ENCODE measurements at places on chromosomes 13 and 19.

- peak; percentile 71 for DNase-seq
Observed at GRCh38 chr19:4815426-4816201, 15.9 kb downstream of the TICAM1 start.

DNA sequence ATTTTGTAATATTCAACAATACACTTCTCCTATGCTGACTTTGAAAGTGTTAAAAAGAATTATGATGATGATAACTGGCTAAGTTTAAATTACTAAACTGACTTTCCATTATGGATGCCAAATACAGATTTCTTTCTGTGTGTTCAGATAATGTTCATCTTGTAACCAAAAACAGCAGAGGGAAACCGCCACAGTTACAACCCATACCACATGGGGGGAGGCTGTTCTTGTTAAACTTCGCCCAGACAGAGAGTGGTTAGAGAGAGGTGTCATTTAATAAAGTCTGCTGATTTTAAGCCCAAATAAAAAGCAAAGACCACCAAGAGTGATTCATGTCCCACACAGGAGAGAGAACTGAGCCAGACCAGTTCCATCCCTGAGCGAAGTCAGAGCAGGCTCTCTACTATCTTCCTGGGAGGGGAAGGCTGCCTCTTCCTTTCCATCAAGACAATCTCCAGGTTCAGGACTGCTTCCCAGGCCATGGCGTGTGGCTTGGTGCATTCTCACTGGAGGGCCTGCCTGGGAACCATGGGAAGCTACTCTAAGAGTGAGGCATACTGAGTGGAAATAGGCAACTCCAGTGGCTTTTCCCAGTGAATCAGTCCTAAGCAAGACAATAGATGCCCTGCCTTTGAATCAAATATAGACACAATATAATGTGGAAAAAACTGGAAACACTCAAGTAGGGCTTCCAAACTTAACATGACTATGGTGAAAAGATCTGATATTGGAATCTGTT, 18.2 kb downstream of the EFNB2 start:
- DNase-seq = no peak

DNA sequence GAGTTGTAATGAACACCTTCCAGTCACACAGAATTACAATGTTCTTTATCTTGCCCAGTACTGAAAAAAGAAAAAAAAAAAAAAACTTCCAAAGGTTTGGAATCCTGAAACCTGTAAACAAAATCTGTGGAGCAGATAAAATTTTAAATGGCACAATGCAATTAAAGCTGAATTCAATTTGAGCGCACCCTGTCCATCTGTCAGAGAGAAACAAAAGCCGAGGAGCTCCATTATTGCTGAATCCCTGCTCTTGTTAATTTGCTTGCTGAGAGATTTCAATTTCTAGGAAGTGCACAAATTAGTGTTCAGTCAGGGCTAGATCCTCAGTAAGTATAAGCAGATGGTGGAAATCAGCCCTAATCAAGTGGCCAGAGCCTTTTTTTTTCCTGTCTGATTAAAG, 65.2 kb downstream of the DACH1 start:
- no peak for DNase-seq

DNA sequence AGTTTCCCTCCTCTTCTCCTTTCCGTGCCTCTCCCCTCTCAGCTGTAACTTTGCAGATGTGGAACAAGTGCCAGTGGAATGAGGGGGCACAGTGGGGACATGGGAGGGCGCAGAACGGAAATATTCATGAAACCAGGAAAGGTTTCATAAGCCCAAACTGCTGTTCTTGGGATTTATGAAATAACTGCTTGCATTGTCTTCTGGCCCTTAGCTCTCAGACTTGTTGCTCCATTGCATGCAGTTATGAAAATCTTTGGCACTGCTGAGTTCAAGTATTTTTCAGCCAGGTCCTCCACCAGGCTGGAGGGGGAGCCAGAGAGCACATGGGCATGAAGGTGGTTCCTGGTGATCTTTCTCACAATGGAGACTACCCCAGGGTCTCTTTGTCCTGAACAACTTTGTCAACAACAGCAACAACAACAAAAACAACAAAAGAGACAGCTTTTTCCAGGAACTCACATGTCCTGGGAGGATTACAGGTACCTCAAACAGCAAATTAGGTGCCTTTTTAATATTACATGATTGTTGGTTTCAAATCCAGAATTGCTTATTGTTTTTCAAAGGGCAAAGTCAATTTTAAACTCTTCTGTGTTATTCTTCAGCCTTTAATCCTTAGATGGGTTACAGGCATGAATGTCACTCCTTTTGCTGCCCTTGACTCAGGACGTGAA, 1.5 kb downstream of the RGCC start:
- DNase-seq = no peak

DNA sequence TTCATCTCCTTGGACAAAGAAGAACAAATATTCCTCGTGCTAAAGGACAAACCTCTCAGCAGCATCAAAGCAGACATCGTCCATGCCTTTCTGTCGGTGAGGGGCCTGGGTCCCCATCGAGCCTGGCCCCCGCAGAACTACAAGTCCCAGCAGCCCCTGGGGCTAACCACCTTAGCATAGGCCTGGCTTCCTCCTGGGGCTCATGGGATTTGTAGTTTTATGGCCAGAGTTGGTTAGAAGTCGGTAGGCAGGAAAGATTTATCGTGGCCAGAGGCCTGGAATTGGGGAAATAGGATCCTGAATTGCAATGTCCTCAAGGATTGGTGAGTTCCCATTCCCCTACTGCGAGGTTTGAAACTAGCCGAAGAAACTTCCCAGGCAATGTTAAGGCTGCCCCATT, 19.6 kb downstream of the TMEM150B start:
- no peak for DNase-seq

DNA sequence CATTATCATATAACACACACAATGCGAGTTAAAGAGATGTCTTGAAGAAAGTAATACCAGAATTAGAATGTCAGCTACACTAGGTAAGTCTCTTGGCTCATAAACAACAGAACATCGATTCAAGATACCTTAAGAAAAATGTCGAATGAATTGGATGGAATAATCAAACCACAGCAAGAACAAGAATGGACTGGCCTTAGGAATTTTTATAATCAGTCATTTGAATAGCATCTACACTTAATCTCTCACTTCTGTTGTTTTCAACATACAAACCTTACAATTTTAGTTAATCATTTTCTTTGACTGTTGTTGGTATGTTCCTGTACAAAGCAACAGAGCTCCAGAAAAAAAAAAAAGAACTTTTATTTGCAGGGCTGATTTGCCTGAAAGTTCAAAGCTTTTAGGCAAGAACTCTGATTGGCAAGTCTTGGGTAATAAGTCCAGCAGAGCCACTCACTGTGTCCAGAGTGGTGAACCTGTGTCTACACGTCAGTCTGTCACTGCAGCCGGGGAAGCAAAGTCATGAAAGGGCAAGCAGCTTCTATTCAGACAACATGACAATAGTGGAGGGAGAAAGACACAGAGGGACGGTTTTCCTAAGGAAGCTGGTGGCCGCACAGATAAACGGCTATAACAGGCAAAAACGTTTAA, 1026.1 kb upstream of the MIR17HG start:
- DNase-seq = no peak
